BJ (cell line): ENCODE measurements at places on chromosomes 2 and 18.

- no peak for DNase-seq
Measured at GRCh38 chr2:102149644-102150455, 7.3 kb downstream of the IL1R1 start.

GRCh38 chr2:213104903-213105202 is 46.6 kb downstream of the IKZF2 start:
- DNase-seq = no peak

- peak; percentile 63 for DNase-seq
Measured at GRCh38 chr2:149613704-149614103, 26.1 kb upstream of the MMADHC start.

DNA sequence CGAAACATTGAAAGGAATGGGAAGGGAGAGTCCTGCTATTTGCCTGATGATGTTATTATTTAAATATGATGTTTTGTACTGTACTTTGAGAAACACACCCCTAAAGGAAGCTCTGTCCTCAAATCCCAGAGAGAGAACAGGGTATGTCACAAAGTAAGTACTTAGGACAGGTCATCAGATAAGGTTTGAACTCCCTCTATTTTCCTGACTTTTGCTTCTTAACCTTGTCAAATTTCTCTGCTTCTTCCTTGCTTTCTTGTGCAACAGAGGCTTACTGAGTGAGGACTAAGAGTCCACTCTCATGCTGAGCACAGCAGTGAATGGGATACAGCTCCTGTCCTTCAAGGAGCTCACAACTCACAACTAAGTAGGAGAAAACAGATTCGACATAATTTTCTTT is 3.7 kb downstream of the DGUOK start:
- no peak for DNase-seq

DNA sequence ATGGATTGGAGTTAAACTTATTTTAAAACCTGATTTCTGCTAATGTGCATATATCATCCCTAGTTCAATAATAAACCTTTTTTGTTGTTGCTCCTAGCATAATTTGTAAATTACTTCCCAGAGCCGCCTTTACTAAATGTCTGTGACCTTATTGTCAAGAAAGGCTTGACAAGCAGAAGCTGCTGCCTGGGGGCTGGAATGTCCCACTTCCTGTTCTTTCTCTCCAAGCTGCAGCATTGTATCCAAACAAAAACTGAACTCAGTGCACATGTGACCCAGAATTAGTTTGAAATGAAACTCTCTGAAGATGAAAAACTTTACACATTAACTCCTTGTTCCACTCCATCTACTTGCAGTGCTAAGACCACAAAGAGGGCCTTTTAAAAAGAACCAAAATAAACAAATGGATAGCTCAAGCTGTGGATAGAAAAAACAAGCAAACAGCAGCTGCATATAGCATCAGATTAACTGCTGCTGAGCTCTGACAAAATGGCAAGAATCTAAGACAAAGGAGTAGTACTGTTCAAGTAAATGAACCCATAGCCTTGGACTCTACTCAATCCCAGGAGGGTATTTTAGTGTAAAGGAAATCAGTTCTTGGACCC is 99.8 kb upstream of the NEUROD1 start:
- DNase-seq = no peak

- no peak for DNase-seq
Measured at GRCh38 chr2:152400607-152401214, 65.7 kb downstream of the FMNL2 start.

DNA sequence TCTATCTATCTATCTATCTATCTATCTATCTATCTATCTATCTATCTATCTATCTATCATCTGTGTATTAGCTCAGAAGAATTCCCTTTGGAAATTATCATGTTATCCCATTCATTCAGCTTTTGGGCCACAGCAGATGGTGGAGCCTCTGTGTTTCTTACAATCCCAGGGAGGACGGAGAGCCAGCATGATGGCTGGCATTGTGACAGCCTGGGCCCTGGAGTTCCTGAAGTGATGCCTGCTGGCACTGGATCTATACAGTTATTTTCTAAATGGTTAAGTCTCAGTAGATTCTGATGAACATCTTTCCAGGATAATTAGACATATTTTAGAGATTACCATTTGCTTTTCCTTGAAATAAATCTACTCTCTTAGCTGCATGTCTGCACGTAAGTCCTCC is 385.4 kb upstream of the NXPH2 start:
- DNase-seq = no peak
